Transverse colon (tissue), 4 donors: ENCODE measurements at places on chromosomes 16 and 17. TPM values are rescaled to one million over a fixed set of nuclear protein-coding genes. Genes with fewer than 3 reads are reported as not detected.

GRCh38 chr16:52203096-52203495 lies 343.8 kb downstream of the TOX3 start:
- H3K27ac ChIP-seq = no peak overlapping the region
- no peak overlapping the region for H3K4me3 ChIP-seq
- no peaks in the 10 kb centered on the region for H3K36me3 ChIP-seq
- no peak for DNase-seq

- H3K27ac ChIP-seq = no peak overlapping the region
- H3K4me3 ChIP-seq = no peak overlapping the region
- peaks cover 14% of the 10 kb centered on the region for H3K4me1 ChIP-seq
- H3K27me3 ChIP-seq = no peaks in the 10 kb centered on the region
- no peak for DNase-seq
These were observed 197.6 kb downstream of the MSI2 start for GRCh38 chr17:57453841-57454425.

DNA sequence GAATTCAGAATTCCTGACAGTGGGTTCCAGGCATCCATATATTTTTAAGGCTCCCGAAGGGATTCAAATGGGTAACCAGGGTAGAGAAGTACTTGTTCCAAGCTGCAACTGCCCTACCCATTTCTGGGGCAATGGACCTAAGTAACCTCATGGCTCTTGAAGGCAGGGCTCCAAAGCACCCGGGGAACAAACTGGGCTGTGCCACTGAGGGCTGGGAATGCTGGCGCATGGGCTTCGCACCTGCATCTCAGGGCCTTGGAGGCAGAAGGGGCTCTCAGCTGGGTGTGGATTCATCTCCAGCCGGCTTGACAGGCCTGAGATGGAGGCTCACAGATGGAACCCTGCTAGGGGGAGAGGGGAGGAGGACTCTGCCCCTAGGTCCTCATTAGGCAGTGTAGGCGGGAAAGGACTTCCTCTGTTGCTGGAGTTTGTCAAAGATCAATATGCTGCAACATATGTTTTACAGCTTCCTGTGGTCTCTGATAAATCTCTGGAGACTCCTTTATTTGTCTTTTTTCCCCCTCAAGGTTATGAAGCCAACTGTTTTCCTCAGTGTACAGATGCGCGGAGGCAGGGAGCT lies 232.3 kb upstream of the NLRP1 start:
- peaks cover 6% of the 10 kb centered on the region for H3K27me3 ChIP-seq
- no peaks in the 10 kb centered on the region for H3K36me3 ChIP-seq
- H3K4me3 ChIP-seq = no peak overlapping the region
- H3K4me1 ChIP-seq = no peaks in the 10 kb centered on the region
- DNase-seq = no peak

DNA sequence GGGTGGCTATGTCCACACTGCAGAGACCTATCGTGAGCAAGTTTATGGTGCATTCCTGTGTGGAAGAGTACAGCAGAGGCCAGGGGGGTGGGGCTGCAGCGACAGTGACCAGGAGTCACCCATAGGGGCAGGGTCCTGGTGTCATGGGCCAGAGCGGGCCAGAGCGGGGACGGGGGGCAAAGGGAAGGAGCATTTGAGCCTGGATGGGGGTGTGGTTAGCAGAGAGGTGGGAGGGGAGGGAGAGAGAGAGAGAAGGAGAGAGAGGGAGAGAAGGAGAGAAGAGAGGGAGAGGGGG lies 17.8 kb downstream of the JPH3 start:
- H3K4me1 ChIP-seq = no peaks in the 10 kb centered on the region
- no peak overlapping the region for H3K27ac ChIP-seq
- no peaks in the 10 kb centered on the region for H3K36me3 ChIP-seq
- no peak for DNase-seq
- H3K4me3 ChIP-seq = no peak overlapping the region

Gene SEC14L1
- total RNA-seq = 17.9 TPM
